CD4-positive, alpha-beta T cell treated with Interleukin-21 for 1 hour (primary cell): ENCODE measurements at places on chromosomes 3 and 15.
A peak's percentile ranks its signal among the peaks of the same experiment; 100 is the strongest.

DNA sequence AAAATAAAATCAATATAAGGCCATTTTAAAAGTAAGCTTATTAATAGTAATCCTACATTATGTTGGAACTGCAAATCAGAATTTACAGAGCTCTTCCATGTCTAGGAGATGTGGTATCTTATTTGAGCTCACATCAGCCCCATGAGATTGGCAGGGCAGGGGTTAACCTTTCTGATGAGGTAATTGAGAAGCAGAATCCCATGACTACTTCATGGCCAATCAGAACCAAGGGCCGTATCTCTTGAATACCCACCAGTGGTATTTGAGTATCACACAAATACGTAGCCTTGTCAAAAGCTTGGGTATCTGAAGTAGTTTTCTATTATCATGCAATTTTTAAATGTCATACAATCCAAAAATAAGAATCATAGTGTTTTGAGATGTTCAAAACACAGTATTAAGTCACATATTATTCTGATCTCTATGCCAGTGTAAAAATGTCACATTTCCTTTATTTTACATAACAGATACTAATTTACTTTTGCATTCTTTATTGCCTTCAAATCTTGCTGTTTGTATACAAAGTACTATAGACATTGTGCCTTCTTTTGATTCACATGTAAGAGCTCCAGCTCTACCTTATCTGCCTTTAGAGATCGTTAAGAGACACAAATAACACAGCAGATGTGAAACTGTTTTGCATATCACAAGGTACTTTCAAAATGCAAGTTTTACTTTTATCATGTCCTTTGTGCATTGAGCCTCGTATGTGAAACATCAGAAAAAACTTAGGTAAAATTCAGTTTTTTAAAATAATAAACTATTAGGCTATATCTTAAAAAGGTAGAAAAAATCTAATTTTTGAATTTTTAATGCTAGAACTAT is 251.7 kb upstream of the GOLGA6L4 start:
- DNase-seq, result no peak

DNA sequence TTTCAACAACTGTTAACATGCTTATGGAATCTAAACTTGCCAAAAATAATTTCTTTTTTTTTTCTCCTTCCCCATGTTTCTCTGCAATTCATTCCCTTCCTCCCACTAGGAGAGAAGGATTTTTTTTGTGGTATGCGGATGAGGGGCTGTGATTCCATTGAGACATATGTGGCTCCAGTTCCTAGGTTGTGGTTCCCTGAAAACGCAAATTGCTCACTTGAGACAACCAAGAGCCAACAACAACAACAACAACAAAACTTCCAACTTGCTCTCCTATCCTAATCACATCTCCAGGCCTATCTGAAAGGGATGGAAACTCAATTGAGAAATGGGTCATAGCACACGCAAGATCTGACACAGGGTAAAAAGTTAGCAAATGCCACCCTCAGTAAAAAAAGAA is 406.5 kb upstream of the TGFBR2 start:
- no peak for DNase-seq

- DNase-seq, result peak; percentile 54
These were observed 5.3 kb upstream of the SPESP1 start for GRCh38 chr15:68924866-68925560.

- DNase-seq, result no peak
These were observed 101.4 kb downstream of the LMLN start for GRCh38 chr3:198061119-198062067.

DNA sequence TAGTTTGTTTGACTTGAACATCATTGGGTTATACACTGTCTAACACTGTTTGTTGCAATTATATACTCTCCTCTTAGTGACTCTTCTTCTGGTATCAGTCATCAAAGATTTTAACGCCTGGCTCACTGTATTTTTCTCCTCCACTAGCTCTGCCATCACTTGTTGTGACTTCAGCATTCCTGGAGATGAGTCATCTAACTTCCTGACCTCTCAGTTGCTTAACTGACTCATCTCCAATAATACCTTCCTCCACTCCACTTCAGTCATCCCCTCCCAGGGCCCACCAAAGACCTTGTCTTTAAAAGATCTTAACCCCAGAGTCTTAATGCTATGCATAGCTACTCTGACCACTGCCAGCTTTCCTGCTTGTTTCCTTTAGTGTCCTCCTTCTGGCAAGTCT is 28.6 kb upstream of the CLSTN2 start:
- DNase-seq, result no peak

GRCh38 chr3:112115161-112115739 is 17.8 kb downstream of the GCSAM start:
- DNase-seq, result no peak

DNA sequence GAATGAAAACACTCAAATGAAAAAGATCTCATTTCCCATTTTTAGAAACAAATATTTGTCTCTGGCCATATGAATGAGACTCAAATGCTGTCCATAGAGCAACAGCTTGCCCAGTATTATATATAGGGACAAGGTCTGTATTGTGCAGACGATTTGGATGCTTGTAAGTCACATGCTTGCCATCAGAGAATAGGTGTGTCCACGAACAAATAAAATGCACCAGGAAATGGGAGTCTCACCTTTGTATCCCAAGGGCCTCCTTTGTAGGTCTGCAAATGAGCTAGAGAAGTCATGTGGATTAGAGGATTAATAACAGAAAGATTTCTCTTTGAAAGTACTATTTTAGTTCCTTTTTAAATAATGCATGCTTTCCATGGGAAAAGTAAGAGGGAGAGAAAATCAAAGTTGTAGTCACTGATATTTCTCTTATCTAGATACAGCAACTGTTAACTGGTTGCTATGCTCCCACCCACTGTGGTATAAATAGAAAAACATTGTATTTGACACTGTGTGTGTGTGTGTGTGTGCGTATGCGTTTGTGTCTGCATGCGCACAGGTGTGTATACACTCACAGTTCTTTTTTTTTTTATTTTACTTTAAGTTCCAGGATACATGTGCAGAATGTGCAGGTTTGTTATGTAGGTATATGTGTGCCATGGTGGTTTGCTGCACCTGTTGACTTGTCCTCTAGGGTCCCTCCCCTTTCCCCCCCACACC is 383.4 kb upstream of the ARRDC4 start:
- no peak for DNase-seq

GRCh38 chr15:37019479-37020433 is 80.6 kb downstream of the MEIS2 start:
- no peak for DNase-seq

- no peak for DNase-seq
These were observed 35.4 kb downstream of the GRAMD1C start for GRCh38 chr3:113873814-113874526.

- no peak for DNase-seq
These were observed 191.9 kb downstream of the STT3B start for GRCh38 chr3:31724651-31725050.

DNA sequence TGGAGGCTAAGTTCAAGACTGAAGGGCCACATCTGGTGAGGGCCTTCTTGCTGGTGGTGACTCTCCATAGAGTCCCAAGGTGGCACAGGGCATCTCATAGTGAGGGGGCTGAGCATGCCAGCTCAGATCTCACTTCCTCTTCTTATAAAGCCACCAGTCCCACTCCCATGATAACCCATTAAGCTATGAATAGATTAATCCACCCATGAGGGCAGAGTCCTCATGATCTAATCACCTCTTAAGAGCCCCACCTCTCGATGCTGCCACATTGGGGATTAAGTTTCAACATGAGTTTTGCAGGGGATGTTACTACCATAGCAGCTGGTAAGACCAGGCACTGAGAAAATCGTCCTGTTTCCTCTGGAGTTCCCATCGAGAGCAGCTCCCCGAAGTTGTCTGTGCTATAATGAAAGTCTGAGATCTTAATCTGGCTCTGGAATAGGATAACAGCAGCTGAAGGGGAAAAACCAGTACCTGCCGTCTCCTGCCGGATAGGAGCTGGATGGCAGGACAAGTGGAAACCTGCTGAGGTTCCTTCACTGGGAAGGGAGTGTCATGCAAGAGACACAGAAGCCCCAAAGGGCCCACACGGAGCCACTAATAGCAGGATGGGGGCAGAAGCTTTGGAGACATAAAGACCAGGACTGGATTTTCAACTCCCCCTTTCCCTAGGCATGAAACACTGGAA is 79.5 kb upstream of the EPHB3 start:
- DNase-seq, result no peak

GRCh38 chr15:85350395-85350794 is 30.0 kb upstream of the AKAP13 start:
- DNase-seq, result no peak

- no peak for DNase-seq
These were observed 148.8 kb downstream of the KCNMB2 start for GRCh38 chr3:178684881-178685590.

DNA sequence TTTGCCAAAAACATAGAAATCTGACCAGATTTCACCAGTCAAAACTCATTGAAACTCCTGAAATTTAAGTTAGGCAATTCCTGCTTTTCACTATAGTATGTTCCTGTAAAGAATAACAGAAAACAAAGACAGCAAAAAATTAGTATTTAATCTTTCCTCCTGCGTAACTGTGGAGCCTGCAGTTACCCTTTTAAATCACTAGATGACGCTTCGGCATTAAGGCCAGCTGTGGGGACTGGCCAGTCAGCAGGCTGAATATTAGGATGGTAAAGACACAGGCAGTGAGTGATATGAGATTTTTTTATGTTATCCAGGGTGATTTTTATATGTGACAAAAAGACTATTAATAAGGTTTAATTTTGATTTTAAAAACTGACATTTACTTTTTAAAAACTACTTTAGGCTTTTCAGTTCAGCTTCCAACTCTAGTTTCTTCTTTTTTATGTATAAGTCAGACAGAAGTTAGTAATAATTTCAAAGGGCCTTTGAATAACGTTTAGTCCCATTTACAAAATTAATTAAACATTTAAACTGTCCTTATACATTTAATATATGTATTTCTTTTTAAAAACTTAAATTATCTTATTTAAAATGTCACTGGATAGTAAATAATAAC is 165.1 kb downstream of the PPM1L start:
- DNase-seq, result no peak

- no peak for DNase-seq
These were observed 132.9 kb upstream of the IL12A start for GRCh38 chr3:159855599-159856346.

DNA sequence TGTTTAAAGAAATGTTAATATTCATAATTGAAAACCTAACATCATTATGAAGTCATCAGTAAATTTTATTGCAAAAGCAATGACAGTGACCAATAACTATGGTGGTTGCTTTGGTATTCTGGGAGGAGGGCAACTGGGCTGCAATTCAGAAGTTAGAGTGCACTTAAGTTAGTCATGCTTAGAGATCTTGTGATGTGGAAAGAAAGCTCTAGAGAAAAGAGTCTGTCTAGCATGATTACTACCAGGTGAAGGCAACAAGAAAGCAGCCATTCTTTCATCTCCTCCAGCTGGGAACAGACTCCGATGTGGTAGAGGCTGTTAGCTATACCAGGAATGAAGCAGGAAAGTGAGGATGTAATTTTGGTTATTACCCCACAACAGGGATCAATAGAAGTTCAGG is 625.6 kb downstream of the SI start:
- DNase-seq, result no peak
